ENCODE measurements at places on chromosomes 12 and 14.

DNA sequence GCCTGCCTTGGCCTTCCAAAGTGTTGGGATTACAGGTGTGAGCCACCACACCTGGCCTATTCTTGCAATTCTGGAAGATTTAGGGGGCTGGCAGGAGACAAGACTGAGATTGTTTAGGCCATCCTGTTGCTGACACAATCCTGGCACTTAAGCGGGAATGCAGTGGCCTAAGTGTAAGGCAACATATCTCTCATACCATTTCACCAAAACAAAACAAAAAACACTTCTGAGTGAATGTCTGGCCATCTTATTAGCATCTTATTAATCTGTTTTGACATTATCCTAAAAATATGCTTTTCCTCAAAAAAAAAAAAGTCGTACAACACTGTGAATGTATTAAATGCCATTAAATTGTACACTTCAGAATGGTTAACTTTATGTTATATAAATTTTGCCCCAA is 67.6 kb downstream of the DENND5B start:
- no peak for DNase-seq

DNA sequence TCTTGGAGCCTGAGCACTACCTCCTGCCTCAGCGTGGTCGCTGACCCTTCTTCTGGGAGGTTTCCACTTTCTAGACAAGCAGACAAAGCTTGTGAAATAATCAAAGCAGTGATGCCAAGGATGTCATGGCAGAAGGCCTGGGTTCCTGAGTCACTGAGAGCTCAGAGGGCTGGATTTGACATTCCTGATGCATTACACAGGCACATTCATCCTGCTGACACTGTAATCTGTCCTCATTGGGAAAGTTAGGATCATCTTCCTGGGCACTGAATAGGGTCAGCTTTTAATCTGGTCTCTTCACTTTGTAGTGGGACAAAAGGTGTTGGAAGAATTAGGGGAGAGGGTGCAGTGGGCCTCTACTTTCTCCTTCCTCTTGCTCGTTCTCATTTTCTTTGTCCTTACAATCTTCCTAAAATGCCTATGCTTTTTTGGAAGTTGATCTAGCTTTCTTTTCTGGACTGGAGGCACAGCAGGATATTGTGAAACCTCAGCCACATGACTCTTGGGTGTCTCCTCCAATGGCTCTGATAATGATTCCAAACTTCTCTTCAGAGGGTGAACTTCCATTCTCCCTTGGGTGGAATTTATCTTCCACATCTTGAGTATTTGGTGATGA is 29.6 kb downstream of the EEA1 start:
- no peak for DNase-seq

DNA sequence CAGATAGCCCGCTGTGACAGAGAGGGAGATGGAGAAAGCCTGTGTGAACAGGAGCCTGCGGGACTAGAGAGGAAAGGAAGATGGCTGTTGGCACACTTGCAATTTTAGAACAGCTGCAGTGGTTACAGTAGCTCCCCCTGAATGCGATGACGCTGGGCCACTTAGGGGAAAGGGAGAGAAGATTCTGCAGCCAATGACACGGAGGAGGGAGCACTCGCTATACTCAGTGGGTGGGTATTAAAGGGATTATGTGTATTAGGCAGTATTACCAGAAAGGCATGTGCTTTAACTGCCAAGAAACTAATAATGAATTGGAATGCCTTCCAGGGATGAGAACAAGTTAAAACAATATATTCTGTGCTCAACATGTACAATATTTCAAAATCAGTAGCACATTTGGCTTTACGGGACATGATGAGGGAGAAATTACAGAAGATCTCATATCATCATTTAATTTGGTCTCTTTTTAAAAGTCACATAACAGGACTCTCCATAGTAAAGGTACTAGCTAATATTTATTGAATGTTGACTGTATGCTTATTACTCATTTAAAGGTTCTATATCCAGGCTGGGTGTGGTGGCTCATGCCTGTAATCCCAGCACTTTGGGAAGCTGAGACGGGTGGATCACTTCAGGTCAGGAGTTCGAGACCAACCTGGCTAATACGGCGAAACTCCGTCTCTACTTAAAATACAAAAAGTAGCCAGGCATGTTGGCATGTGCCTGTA is 35.9 kb upstream of the FOS start:
- DNase-seq: no peak

DNA sequence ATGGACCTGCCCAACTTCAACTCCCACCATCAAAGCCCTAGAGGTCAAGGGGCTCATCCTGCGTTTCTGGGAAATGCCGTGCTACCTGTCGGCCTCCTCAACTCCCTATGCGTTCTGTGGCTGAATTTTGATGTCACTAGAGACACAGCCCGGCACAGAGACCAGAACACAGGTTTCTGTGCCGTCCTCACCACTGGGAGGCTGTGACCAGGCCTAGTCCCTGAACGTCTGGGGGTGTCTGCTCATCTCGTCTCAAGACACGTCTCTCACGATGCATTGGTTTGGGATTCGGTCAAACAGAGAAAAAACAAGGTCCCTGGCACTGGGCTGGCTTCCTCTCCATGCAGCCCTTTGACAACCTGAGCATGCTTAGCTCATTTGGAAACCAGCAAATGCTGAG is 33.5 kb downstream of the SLC15A4 start:
- DNase-seq: no peak

GRCh38 chr12:53212931-53213330 is 5.9 kb upstream of the ITGB7 start:
- no peak for DNase-seq

DNA sequence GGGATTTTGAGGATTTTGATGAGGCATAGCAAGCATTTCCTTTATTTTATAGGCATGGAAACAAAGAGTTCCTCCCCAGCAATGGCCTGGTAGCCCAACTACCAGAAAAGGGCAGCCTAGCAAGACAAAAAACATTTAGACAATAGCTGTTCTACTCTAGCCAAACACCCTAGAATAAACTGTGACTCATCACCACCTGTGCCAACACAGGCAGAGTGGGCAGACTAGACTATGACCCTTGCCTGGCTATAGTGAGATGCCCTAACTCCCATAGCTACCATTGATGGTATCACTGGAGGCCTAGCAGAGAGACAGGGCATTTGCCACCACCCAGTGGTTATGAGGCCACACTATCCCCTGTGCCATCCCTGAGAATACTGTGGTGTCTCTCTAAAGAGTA is 15.5 kb upstream of the CCER1 start:
- no peak for DNase-seq

GRCh38 chr12:109447482-109447881 is 29.6 kb downstream of the KCTD10 start:
- no peak for DNase-seq

DNA sequence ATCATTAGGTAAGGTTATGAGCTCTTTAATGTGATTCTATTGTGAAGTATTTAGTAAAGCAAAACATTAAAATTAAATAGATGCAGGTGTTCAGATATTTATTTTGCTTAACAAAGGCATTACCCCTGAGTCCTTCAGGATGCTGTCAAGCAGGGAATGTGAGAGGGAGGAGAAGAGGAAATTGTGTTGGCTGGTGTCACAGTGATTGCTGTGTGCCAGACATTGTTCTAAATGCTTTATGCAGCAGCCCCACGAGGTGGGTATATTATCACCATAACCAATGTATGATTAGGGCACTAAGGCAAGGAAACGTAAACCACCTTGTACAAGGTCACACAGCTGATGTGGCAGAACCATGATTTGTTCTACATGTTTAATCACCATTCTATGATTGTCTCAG is 80.1 kb downstream of the STAB2 start:
- DNase-seq: no peak

- no peak for DNase-seq
Observed at GRCh38 chr12:65019696-65020234, 101.3 kb downstream of the WIF1 start.

- DNase-seq: no peak
Observed at GRCh38 chr14:44151130-44151820, 355.8 kb downstream of the FSCB start.

- DNase-seq: no peak
Observed at GRCh38 chr12:97752129-97752528, 289.5 kb downstream of the RMST start.

DNA sequence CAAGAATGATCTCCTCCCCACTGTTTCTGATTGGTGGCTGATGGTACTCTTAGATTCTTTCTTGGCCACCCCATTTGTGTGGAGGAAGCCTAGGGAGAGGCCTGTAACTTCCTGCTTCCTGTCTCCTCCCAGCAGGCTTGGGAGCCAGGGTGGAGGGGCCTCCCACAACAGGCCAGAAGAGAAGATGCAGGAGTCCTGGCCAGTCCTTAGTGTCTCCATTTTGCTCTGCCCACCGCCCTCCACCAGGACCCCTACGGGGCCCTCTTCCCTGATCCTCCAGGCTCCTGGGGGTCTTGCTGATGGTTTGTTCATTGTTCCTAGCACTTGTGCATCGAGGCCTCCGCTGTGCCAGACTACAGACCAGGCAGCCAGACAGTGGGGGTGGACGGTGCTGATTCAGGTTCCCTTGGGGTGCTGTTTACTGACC is 6.8 kb downstream of the TSPAN9 start:
- DNase-seq: no peak

DNA sequence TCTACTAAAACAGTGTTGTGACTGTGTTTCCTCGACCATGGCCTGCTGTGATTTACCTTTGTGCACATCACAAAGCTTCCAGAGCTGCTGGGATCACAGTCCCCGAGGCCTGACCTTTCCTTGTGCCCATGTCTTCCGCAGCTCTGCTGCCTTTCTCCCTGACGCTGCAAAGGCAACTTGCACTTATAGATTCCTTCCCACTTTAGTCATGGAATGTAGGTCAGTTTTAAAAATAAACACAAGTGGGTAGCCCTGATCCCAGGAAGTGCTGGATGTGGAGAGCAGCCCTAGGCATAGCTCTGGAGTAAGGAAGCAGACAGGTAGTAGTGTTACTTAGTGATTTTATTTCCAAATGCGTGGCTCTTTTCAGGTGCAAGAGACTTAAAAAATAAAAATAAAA is 825.7 kb downstream of the AACS start:
- DNase-seq: no peak

GRCh38 chr12:84698576-84699333 is 213.8 kb downstream of the SLC6A15 start:
- DNase-seq: no peak

- no peak for DNase-seq
Observed at GRCh38 chr12:27615331-27615891, 80.8 kb upstream of the REP15 start.

DNA sequence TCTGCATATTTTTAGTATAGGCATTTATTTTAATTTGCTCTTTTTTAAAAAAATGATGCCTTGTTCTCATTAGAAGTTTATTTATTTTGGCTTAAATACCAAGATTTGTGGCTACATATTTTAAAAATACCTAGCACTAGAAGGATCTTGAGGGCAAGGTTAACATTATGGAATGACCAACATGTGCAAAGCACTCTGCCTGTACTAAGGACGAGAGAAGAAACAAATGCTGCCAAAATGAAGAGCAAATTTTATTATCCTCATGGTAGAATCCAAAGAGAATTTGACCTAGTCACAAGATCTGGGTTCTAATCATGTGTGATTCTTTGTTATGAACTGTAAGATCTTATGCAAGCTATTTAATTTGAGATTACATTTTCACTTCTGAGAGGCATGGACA is 2.8 kb downstream of the CAND1 start:
- DNase-seq: no peak

GRCh38 chr12:129483111-129483893 is 420.5 kb downstream of the TMEM132D start:
- DNase-seq: no peak

DNA sequence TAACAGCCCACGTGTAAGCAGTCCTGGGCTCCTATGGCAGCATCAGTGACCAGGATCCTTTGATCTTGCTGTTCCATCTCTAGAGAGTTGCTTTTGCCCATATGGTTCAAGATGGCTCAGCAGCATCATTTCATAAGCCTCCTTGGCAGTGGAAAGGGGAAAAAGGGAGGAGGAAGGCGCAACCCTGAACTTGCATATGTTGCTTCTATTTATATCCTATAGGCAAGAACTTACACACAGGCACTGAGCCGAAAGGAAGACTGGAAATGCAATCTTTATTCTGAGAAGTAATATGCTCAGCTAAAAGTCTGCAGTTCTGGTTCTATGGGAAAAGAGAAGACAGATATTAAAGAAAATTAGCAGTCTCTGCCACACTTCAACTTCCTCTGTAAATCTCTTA is 167.7 kb upstream of the PLXNC1 start:
- no peak for DNase-seq
